ENCODE measurements at places on chromosomes 7 and 10.

DNA sequence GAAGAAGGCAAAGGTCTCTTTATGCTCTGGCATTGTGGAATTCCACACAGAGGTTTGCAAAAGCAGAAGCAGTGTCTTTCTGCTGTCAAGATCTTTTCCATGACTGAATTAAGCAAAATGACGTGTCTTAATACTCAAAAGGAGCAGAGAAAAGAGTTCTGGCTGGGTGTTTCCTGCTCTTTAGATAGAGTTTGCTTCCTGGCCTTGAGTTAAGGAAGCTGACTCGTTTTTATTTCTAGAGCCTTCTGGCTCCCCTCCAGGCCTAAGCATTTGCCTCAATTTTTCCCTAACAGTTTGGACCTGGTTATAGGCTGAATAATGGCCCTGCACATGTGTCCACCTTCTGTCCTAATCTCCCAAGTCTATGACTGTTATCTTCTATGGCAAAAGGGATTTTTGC lies 21.6 kb downstream of the TAS2R41 start:
- DNase-seq = no peak

GRCh38 chr10:101879456-101880231 lies 36.0 kb upstream of the KCNIP2 start:
- DNase-seq = no peak

GRCh38 chr7:100642534-100642907 lies 1.2 kb upstream of the TFR2 start:
- DNase-seq = peak; percentile 71

- DNase-seq = peak; percentile 35
These were observed 41.2 kb upstream of the VCL start for GRCh38 chr10:73956476-73957359.

GRCh38 chr10:49534670-49535381 lies 4.1 kb downstream of the ERCC6 start:
- peak; percentile 36 for DNase-seq

DNA sequence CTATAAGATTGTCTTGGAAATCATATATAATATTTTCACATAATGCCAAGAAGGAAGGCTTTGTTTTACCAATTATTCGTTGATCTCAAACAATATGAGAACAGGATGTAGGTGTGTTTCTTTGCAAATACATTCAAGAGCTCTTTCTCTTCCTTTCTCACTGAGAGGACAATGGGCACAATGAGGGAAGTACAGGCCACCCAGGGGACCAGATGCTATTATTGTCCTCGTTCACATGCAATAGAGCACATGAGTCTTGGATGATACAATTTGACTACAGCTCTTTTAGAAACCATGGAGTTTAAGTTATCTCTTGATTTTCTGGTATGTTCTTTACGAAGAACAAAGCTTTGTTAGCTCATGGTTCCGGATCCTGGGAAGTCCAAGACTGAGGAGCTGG lies 323.7 kb upstream of the KLF6 start:
- no peak for DNase-seq

DNA sequence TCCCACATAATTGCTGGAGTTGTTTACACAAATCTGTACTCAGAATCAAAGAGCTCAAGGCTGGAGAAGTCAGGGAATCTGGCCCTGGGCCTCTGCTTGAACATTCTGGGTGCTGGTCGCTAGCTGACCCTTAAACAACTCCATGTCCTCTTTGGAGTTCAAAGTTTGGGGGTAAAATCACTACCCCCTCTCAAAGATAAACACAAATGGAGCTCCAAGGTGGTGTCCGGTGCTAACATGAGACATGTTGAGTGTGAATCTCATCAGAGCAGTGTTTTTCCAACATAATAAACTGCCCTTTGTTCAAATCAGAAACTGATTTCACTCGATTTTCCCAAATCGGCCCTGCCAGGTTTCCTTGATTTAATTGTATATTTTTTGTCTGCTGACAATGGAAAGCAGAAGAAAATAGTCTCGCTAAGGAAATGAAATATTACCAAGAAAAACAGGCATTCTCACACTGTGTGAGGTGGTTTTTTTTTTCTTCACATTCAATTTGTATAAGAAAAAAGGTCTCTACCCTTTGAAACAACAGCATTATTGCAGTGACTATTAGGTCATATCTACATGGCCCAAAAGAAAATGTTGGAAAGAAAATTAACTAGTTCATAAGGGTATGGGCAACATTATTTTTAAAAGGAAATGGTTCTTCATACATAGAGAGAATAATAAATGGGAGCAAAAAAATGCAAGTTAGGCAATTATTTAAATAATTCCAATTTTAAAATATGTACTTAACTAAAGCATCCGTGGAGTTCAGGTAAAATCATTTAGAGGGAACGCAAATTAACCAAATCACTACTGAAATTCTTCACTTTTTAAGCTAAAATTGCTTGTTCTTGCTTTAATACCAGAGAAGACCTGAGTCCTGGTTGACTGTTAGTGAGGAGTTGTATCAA lies 56.1 kb upstream of the CAPZA2 start:
- no peak for DNase-seq

All from GM18507 (cell line).